ENCODE measurements at places on chromosomes 2 and 18.
A peak's percentile ranks its signal among the peaks of the same experiment; 100 is the strongest.

- no peak for DNase-seq
Observed at GRCh38 chr18:30705943-30706342, 336.6 kb downstream of the DSC3 start.

- no peak for DNase-seq
Observed at GRCh38 chr18:3218819-3219218, 949 bp downstream of the MYOM1 start.

DNA sequence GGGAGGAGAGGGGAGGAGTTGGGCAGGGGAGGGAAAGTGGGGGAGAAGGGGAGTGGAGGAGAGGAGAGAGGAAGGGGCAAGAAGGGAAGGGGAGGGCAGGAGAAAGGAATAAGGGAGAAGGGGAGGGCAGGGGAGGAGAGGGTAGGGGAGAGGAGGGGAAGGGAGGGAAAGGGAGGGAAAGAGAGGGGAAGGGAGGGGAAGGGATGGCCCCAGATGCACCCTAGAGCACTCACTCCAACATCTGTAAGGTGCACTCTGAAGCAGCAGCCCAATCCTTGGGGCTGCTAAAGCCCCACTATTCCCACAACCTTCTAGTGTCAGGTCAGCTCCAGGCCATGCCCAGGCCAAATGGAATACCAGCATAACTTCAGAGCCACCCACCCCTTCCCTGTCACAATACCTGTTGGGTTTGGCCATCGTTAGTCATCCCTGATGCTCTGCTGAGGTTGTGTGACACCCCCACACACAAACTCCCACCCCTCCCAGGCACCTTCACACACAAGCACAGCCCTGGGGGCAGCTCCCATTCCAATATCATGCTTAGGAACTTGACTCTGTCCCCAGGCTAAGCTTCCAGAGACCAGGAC is 55.7 kb upstream of the PKDCC start:
- DNase-seq, result no peak

- DNase-seq, result no peak
Observed at GRCh38 chr2:226351711-226352110, 447.9 kb downstream of the IRS1 start.

DNA sequence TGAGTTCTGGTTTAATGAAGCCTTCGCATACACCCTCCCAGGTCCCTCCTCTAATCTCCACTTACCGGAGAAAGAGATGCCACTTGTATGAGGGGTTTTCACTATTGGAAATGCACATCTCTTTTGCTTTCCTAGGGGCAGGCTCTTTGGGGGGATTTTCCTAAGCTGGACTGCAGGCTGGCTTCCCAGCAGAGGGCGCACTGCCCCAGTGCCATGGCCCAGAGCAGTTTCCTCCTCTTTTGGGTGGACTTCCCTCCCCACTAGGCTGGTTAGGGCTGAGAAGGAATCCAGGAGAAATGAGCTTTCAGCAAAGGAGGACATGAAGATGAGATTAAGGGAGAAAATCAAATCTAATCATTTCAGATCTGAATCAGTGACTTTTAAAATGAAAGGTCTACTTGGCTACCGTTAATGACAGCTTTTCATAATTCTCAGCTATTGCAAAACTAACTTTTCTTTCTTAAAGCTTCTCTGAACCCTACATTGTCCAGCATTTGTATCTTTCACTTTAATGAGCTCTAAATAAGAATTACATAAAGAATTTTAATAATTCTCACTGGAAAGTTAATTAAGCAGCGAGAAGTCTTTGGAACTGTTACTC is 784.1 kb upstream of the FANCL start:
- DNase-seq, result no peak

DNA sequence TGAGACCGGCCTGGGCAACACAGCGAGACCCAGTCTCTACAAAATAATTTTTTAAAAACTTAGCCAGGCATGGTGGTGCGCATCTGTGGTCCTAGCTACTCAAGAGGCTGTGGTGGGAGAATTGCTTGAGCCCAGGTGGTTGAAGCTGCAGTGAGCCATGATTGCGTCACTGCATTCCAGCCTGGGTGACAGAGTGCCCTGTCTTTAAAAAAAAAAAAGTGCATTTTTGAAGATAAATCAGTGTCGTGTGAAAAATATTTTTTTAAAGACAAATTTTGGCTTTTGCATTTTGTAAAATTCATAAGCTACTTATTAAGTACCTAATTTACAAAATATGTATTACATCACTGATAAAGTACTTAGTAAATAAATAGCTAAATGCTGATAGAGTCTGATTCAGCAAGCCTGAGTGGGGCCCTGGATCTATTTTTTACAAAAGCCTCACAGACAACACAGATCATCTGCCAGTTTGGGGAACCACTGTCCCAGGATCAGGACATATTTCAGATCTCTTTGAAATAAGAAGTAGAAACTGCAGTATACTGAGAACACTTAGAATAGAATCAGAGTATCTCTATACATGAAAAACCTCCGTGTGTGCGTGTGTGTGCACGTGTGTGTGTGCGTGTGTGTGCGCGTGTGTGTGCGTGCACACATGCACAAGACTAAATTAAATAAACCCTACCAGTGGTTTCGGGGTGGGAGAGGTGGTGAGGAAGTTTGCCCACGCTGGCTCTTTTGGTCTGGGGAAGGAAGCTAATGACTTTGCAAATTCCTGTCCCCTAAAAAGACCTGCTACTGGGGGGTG is 61.6 kb downstream of the AAK1 start:
- no peak for DNase-seq

GRCh38 chr2:21924640-21925285 is 801.0 kb downstream of the TDRD15 start:
- DNase-seq, result no peak

GRCh38 chr2:74708883-74709282 is 54.8 kb downstream of the SEMA4F start:
- no peak for DNase-seq

DNA sequence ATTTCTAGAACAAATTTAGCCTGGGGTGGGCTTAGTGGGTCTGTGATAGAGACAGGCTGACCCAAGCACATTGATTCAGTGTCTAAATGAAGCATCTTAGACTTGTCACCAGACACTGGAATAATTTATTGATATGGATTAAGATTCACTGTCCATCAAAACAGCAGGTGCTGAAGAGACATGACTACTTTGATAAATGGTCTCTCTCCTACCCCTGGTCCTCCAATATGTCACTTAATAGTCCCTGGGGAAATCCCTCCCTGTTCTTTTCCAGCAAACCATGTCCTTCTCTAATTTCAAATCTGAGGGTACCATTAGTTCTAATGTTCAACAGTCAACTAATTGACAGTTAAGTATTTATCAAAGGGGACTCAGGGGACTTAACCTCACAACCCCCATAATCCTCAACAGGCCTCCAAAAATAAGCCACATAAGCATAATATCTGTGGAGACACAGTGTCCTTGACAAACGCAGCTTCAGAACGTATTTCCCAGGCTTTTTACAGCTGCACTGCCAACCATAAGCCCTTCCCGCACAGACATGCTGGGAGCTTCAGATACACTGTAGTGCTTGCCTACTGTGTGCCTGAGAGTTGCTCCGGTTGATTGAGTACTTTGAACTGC is 391.0 kb downstream of the THSD7B start:
- no peak for DNase-seq

DNA sequence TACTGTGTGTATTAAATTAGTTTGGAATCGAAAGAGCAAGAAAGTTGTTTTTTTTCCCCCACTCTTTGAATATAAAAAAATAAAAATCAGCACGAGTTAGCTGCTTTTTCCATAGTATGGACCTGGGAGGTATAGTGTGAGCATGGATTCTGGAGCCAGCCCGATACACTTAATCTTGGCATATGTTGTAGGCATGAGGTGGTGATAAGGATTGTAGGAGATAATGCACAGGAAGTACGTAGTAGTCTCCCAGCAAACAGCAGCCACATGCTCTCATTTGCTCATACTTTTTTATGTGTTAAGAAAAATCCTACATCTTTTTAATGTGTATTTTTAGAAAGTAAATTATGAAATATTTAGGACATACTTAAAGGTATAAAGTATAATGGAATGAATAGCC is 2.1 kb upstream of the DNAJC27 start:
- no peak for DNase-seq

GRCh38 chr2:58182527-58182926 is 58.6 kb downstream of the FANCL start:
- no peak for DNase-seq

DNA sequence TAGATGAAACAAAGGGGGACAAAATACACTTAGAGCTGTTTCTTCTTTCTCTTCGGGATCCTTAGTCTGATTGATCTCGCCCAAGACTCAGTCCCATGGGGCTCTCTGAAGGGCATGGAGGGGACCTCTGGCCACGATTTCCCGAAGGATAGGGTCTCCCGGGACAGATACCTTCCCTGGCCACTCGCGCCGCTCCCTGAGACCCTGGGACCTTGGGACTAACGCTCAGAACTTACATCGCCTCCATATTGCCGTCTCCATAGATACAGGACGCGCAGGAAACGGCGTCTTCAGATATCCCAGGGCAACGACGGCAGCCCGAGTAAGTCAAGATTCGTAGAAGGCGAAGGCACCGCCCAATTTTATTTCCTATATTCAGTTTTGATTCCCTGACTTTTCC is at the start of gene CFAP65:
Gene CFAP65, minus strand, starts transcription at position 265 of the 400 bp plus-strand sequence. CDS start 2,468 bp downstream, outside the sequence.
- DNase-seq, result no peak

DNA sequence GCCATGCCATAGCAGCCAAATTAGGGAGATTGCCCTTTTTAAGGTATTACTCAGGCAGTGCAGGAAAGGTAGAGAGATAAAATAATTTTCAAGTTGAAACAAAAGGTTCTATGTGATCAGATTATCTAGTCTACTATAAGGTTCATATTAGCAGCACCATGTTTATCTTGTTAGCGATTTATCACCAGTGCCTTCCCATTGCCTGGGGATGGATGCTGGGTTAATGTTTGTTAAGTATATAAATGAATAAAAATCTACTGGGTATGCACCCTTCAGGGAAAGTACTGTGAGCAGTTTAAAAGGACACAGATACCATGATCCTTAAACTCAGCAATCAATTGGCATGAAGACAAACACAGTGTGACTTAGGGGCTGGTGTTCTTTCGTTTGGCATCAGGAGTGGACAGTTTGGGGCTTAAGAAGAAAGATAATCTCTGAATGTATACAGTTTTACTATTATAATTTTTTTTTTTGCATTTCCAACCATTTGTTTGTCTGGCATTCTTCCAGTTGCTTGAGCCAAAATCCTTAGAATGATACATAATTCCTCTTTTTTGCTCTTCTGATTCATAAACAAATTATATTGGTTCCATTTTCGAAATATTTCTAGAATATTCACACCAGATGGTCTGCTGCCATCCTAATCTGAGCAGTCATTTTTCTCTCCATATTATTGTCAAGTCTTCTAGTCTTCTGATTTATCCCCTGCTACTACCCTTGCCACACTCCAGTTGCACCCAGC is 512.8 kb upstream of the SLC8A1 start:
- no peak for DNase-seq

- DNase-seq, result no peak
Observed at GRCh38 chr2:222651718-222652418, 4.0 kb downstream of the FARSB start.

DNA sequence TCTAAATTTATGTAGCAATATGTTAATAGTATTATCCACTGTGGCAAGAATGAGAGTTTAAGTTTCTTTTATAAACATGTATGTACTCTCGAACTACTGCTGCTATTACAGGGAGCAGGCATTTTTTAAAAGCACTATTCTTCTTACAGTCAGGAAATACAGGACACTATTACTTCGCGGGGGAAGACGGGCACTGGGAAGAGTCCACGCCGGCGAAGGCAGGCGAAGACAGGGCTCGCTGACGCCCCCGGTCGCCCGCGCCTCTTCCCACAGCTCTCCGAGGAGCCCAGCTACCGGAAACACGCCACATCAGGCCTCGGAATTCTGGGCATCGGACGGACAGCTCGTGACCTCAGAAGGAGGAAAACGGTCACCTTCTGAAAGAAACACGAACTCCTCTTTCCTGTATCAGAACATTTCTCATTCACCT is 90.2 kb downstream of the FAM161A start:
- DNase-seq, result peak; percentile 63

DNA sequence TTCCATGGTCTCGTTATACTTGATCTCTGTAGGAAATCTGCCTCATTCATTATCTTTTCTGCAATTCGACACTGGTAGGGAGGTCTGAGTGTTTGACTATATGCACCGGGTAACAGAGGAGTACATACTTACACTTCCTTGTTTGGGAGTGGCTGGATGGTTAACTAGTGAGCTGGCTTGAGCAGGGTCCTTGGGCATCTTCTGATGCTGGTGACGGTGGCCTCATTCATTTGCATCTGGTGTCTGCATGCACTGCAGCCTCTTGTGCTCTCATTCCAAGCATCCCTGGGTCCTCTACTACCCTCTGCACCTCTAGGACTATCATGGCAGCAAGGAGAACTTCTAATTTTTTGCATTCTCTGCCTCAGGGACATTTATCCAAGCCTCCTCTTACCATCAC is 100.0 kb upstream of the TCF4 start:
- no peak for DNase-seq

- no peak for DNase-seq
Observed at GRCh38 chr18:23279931-23280330, 144.6 kb downstream of the CABLES1 start.

- no peak for DNase-seq
Observed at GRCh38 chr2:108612514-108613183, 78.4 kb downstream of the LIMS1 start.

- no peak for DNase-seq
Observed at GRCh38 chr2:227877421-227878310, 6.2 kb downstream of the DAW1 start.

DNA sequence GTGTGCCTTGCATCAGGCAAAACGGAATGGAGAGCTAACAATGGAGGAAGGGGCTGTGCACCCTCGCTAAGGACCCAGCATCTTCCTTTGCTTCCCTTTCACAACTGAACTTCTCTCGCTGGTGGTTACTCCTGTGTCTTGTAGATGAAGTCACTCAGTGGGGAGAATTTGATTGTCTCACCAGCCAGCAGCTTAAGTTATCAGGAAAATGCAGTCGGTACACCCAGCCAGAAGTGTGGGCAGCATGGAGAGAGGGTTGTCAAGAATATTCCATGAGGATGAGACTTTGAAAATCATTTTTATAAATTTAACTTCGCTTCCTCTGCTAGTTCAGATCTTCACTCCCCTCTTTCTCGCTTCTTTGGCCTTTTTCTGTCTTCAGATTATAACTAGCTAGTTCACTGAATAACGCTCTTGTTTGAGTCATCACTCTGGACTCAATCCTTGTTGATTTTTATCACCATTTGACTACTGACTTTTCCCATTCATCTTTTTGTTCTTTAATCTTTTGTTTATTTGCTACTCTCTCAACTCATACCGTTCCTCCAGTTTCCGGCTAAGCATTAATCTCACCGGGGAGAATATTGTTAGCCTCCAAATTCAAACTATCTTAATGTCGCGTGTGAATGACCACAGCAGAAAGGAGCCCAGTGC is 221.7 kb downstream of the CD226 start:
- DNase-seq, result no peak

All from NCI-H2029 treated with DMSO at 0.1 percent for 48 hours (cell line).